ENCODE measurements at places on chromosomes 1 and 21.

DNA sequence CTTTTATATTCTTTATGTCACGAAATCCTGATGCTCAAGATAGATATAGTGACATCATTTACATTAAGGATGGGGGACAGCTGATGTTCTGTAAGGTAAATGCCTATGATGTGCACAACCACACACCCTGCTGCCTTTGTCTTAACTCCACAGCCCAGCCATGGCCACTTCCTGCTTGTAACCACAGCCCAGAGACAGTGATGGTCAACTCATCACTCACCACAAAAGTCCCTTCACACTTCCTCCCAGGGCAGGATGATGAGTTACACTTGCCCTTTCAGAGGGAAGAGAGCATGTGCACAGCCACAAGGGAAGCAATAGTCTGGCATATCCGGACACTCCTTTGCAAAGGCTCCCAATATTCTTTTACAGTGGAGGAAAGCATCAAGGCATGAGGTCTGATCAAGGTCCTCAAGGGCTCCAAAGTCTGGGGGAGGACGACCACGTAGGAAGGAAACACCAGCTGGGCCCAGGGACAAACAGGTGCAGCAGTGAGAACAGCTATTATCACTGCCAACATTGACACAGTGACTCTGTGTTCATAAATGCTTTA, 53.8 kb downstream of the PLPP3 start:
- DNase-seq, result no peak

DNA sequence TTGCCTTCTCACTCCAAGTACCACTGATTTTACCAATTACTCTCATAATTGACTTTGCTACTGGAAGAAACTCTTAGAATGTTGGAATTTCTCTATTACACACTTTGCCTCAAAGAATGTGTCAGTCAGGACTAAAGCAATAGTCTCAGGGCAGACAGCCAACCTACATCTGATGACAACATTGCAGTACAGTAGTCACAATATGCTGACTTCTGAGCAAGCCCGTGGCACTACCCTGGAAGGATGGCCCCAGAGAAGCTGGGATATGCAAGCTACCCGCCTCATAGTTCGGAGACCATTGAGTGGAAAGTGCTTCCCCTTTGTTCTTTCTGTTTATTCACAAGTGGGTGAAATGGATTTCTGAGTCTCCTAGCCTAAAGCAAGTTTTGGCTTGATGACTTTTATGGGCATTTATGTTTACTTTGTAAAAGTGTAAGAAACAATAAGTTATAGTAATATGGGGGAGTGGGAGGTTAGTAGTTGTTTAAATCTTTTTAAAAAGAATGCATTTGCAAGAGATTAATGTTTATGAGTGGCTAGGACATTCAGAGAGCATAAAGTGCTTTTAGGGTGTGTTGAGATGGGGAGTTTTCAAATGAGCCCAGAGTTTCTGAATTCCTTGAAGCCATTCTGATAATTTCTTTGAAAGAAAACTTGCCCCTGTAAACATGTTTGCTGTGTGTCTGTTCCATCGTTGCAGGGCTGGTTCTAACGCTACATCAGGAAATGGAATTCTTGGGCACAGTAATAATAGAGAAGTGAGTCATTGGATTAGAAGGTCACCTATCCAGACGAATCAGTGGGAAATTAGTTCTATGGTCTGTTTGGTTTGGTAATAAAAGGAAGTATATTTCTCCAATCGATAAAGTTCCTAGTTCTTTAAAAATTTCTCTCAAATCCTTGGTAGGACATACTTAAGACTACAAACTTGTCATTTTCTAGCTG, 63.8 kb downstream of the LMO4 start:
- peak; percentile 25 for DNase-seq

- no peak for DNase-seq
These were observed 14.9 kb upstream of the SLC44A5 start for GRCh38 chr1:75625795-75626194.

DNA sequence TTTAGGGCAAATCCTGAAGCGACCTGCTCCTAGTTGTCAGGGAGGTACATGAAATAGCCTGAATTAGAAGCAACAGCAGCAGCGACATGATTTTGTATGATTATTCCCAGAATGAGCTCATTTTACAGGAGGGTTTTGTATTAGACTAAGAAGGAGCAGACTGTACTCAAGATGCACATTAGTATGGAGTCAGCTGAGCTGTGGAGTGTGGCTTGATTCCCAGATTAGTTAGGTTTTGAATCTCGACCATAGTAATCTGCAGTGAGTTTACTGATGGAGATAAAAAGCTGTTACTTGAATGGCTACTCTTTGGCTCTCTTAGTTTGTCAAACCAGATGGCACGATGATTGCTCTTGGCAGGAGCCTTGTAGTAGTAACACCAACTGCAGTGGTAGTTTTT, 143.1 kb downstream of the PHTF1 start:
- no peak for DNase-seq

- DNase-seq, result peak; percentile 22
These were observed at the start of gene UBE2G2 for GRCh38 chr21:44801468-44802395. UBE2G2 (minus strand) TSS chr21:44801820; CDS start chr21:44801748, 72 bp downstream.

DNA sequence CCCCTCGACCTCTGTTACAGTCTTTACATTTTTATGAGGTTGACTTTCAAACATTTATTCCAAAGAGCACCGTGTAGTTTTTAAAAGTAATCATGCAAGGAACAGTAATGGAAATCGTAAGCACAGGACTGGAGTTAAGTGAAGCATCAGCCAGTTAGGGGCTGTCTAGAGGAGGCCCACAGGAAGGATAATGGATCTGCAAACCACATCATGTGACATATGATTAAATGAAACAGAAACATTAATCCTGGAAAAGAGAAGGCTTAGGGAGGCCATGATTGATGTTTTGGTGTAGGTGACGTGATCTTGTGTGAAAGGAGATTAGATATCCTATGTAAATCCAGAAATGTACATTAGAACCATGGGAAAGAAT, 25.0 kb downstream of the RGS7 start:
- DNase-seq, result no peak

GRCh38 chr1:57013522-57013921, 47.7 kb upstream of the C8B start:
- no peak for DNase-seq

DNA sequence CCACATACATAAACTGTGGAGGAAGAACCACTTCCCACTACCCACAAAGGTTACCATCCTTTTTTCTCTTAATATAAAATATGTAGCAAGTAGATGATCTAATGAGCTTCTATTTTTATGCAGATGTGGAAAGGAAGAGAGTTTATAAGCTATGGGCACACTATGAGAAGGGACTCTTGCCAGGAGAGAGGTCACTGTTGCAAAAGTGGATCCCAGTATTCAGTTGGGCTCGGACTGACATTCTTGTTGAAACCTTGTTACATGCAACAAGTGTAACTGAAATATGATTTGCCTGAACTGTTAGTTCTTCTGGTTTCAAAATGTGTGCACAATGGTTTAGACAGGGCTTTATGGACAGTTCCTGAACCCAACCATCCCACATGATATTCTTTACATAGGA, 397.4 kb upstream of the PKN2 start:
- no peak for DNase-seq

DNA sequence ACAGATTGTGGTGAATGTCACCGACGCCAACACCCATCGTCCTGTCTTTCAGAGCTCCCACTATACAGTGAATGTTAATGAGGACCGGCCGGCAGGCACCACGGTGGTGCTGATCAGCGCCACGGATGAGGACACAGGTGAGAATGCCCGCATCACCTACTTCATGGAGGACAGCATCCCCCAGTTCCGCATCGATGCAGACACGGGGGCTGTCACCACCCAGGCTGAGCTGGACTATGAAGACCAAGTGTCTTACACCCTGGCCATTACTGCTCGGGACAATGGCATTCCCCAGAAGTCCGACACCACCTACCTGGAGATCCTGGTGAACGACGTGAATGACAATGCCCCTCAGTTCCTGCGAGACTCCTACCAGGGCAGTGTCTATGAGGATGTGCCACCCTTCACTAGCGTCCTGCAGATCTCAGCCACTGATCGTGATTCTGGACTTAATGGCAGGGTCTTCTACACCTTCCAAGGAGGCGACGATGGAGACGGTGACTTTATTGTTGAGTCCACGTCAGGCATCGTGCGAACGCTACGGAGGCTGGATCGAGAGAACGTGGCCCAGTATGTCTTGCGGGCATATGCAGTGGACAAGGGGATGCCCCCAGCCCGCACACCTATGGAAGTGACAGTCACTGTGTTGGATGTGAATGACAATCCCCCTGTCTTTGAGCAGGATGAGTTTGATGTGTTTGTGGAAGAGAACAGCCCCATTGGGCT, 3.0 kb downstream of the CELSR2 start:
- no peak for DNase-seq

DNA sequence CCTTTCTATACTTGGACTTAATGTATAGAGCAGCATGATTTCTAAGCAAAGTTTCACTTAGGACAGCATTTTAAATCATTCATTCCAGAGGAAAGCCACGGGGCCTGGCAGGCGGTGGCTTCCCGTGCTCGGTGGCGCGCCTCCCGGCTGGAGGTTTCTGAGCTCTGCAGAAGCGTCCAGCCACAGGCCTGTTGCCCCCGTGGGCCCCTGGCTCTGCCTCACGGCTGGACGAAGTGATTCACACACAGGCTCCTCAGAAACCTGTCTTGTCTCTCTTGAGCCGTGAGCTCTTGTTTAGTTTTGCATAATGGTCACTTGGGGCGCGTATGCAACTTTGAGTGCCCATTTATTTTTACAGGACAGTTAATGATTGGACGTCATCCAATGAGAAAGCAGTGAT, 22.1 kb upstream of the DIP2A start:
- no peak for DNase-seq

GRCh38 chr1:95021805-95022643, 50.7 kb downstream of the ALG14 start:
- DNase-seq, result no peak

DNA sequence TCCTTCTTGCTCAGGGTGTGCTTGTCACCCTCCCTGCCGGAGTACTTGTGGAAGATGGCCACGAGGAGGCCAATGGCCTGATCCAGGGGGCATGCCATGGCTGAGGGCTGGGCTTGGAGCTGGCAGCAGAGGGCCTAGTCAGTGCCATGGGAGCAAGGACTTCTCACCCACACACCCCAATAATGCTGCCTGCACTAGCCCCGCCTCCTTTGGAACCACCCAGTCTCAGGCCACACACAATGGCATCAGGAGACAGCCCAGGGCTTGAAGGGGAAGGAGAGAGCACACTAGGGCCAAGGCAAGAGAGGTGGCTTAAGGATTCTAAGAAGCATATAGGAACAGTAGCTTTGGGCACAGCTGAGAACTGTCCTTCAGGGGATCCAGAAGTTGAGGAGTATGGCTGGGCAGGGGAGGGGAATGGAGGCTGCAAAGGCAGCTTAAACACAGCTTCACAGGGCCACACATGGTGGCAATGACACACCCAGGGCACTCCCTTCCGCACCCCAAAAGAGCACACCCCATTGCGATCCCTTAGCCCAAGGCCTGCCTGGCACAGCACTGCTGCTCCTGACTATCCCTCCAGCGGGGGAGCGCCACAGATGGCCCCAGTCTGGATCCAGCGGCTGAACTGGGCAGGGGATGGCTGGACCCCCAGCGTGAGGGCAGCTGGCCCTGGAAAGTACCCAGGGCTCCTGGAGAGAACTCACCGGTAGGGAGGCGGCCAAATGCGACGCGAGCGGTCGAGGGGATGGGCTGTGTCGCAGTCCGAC, at the start of gene S100A6:
Gene S100A6, minus strand, starts transcription at position 750 of the 770 bp plus-strand sequence. Its CDS starts 652 bp downstream, at position 98.
- peak; percentile 21 for DNase-seq
